ENCODE measurements at places on chromosomes 5 and 9.

- no peak for DNase-seq
Observed at GRCh38 chr5:106311230-106311915, 1359.4 kb downstream of the EFNA5 start.

DNA sequence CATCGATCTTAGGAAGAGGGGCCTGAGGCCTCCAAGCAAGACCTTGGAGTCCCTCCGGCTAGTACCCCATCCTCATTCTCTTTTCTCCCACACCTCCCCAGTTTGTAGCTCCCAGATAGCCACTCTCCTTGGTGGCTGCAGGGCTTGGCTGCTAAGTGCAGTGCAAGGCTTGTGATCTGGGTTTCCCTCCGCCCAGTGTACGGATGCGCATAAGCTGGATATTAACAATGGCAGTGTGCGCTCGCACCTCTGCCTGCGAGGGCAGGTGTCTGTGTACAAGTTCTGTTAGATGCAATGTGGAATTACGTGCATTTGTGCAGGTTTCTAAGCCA, 71.0 kb upstream of the TBCA start:
- DNase-seq, result no peak

- DNase-seq, result no peak
Observed at GRCh38 chr9:135302329-135303279, 177.0 kb upstream of the PPP1R26 start.

DNA sequence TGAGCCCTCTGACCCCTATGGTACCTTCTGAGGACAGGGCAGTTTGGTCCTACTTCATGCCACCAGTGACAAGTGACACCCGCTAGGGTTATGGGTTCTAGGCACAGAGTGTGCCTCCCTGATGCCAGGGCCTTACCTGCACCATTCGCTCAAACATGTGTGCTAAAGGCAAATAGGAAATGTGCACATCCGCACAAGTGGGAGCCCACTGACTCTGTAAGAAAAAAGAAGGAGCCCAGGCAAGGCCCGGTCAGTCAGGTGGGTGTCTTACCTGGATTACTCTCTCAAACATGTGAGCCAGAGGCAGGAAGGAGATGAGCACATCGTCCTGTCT, 29.1 kb upstream of the MEIKIN start:
- DNase-seq, result no peak

GRCh38 chr9:133998915-133999595, 6.9 kb upstream of the VAV2 start:
- peak; percentile 35 for DNase-seq

- DNase-seq, result no peak
Observed at GRCh38 chr5:146620669-146621051, 104.7 kb upstream of the GPR151 start.

DNA sequence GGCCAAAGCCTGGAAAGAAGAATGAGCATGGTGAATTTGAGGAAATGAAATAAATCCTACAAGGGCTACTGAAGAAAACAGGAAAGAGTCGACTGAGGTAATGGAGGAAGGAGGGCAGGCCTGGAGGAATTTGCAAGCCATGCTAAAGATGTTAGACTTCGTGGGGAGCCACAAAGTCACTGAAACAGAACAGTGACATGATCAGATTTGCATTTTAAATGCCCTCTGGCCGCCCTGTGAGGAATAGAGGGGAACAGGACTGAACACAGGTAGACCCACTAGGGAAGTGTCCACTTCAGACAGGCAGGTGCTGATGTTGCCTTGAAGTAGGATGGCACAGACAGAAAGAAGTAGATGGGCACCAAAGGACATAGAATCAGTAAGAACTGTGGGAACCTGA, 42.8 kb upstream of the RLN1 start:
- no peak for DNase-seq

DNA sequence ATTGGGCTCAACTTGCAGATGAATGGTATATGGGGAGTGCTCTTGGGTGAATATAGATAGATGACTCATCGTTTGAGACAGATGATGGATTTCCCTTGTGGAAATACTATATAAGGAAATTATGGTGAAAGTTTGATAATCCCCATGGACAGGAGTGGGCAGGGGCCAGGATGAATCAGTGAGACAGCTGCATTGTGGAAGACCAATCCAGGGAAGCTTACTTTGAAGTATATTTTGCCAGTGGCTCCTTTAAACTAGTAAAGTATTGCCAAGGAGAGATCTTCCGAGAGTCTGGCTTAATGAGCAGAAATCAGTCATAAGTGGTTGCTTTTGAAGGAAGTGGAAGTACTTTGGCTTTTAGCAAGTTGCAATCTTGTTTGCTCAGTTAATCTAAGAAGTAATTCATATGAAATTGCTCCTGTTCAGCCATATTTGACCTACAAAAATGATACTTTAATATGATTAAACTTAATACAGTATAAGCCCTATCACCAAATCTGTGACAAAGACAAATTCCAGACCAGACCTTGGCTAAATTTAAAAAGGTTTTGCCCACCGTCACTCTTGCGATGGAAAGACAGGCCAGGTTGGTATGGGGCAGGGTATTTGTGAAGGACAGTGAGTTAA, 9.3 kb upstream of the TNC start:
- no peak for DNase-seq

GRCh38 chr9:2257248-2257929, 242.2 kb downstream of the SMARCA2 start:
- no peak for DNase-seq

GRCh38 chr5:590346-590745, 21.8 kb upstream of the CEP72 start:
- no peak for DNase-seq

DNA sequence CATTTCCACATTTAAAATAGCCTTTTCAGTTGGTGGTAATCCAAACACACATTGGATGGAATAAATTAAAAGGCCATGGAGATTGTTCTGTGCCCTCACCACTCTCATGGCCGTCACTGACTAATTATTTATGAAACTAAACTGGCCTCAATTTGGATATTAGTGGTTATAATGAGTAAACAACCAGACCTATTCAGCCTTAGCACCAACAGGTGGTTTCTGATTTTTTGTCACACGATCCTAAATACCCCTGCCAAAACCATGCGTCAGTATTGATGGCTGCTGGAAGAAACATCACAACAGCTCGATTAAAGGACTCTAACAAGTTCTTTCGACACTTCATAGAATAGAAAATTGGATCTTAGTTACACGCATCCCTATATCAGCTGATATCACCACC, 276.0 kb upstream of the DAP start:
- DNase-seq, result no peak

- DNase-seq, result no peak
Observed at GRCh38 chr5:76483433-76483832, 80.3 kb downstream of the IQGAP2 start.

GRCh38 chr9:89469003-89469402, 28.9 kb downstream of the SEMA4D start:
- no peak for DNase-seq

DNA sequence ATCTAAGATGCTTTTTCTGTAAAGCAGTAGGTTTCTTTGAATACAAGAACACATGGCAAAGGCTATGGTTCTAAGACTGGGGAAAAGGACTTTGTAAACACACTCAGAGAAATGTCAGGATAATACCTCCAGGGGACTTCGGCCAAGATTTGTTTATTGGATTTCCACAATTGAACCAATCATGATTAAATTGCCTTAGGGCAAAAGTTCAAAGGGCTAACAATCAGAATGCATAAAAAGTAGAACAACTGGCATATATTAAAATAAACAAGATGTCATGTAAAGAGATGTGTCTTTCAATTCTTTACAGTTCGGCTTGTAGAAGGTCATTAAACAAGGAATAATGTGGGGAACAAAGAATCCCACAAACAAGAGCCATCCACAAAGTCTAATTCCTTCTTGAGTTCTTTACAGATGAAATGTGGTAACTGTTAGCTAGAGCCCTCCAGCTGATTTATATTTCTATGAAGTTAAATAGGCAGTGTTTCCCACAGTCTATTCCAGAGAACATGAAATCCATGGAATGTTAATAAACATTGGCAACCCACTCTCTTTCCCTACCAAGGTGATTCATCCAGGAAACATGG, 565.5 kb downstream of the ZNF608 start:
- peak; percentile 90 for DNase-seq

- DNase-seq, result peak; percentile 23
Observed at GRCh38 chr9:125747053-125747764, at the start of gene PBX3. Gene PBX3 (plus strand): TSS chr9:125747373.

- DNase-seq, result no peak
Observed at GRCh38 chr5:66617226-66617861, 21.2 kb downstream of the MAST4 start.

DNA sequence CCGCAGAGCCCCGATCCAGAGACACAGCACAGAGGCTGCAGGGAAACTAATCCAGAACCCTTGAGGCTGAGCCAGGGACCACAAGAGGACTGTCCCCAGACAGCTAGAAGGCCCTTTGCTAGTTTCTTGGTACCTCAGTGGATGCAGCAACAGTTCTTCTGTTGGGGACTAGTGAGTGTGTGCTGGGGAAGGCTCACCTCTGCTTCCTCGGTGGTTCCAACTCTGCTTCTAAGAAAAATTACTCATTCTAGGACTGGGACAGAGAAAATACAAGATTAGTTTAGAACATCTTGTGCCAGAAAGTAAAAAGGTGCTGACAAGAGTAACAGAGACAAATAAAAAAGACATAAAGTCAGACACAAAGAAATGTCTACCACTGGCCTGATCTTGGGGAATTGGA, 19.5 kb upstream of the ZNF484 start:
- no peak for DNase-seq

- DNase-seq, result no peak
Observed at GRCh38 chr9:112180387-112180881, 5.3 kb upstream of the SUSD1 start.

GRCh38 chr5:21642312-21642711, 1210.8 kb downstream of the CDH12 start:
- peak; percentile 3 for DNase-seq

DNA sequence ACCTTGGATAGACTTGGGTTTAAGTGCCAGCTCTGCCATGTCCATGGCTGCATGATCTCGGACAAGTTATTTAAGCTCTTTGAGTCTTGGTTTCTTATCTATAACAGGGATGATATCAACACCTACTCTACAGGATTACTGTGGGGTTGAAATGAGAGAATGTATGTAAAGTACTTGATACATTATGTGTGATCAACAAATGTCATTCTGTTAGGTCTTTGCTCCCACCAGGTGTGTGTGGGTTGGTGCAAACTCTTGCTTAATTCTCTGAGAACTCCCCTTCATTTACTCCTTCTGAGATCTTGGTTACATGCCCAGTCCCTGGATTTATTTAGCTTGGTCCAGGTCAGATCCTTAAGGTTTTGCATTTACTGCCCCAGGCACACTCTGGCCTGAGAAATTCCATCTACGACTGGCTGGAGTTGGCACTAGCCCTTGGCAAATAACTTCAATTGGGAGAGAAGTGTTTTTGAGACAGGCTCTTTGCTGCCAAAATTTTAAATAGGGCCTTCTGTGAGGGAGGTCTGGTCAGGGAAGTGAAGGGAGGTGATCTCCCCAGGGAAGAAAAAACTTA, 63.5 kb upstream of the KLF9 start:
- no peak for DNase-seq

GRCh38 chr9:90830977-90831376, 29.4 kb downstream of the SYK start:
- no peak for DNase-seq

DNA sequence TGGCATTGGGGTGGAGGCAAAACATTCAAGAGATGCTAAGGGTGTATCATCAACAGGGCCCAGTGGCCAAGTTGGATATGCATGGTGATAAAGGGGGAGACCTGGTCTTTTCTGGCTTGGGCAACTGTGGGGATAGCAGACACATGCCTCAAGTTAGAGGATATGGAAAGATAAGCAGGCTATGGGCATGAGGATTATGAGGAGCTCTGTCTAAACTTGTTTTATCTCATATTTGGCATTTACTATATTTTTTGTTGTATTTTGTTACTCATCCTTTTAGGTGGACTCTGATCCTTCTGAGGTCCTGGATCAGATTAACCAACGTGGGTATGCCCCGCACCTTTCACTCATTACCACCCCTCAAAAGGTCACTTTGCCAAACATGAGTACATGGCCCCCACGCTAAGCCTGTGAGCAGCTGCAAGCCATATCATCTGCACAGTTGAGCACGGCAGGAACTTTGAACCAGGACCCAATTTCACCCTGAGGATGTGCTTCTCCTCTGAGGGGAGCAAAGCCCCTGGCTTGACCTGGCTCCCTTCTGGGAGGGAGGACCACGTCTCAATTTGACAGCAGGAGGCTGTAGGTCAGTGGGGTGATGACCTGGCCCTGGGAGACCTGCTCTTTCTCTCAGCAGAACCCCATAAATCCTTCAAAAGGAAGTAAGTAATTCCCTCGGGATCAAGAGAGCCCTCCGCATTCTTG, 71.1 kb upstream of the CD180 start:
- no peak for DNase-seq

DNA sequence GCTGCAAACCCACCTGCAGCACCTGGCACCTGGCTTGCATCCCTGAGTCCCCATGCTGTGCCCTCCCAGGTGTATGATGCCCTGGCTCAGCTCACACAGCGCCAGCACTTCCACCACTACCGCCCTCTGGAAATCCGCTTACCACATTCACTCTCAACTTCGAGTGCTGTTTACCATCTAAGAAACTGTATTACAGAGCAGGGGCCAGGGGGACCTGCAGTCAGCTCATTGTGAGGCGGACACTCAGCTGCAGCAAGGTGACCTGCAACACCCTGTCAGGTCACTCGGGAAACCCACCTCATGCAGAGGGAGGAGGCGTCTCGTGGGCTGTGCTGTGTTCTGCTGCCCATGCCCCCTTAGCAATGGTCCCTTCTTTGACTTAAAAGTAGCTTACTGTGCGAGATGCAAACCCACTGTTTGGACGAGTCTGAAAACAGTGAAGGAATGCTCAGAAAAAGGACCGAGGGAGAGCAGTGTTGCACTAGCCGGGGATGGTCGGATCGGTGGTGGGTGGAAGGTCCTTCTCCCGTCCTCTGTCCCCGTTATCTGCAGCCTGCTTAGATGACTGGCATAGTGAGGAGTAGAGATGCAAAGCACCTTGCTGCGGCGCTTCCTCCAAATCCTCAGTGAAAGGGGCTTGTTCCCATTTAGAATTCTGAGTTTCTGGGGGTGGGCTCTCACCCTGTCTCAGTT, 55.2 kb upstream of the CTSL start:
- no peak for DNase-seq

- peak; percentile 6 for DNase-seq
Observed at GRCh38 chr5:88094403-88094802, 174.2 kb downstream of the TMEM161B start.

DNA sequence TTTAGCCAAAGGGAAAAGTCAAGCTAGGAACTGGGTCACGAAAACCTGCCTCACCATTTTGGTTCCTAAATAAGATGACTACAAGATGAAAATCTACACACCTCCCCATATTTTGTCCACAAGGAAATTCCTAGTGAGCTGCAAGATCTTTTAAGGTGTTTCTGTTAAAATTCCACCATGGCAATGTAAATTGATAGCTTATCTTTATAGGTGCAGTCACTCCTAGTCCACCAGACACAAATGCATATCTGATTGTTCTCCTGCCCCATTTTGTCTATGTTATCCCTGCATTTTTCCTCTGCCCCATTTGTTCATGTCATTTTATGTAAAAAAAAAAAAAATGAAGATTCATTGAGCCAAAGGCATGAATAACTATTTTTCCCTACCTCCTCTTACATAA, 41.1 kb upstream of the SELENOP start:
- no peak for DNase-seq

- DNase-seq, result peak; percentile 68
Observed at GRCh38 chr5:132496631-132497487, 6.3 kb upstream of the IRF1 start.

- no peak for DNase-seq
Observed at GRCh38 chr5:68134033-68134668, 81.4 kb upstream of the PIK3R1 start.

GRCh38 chr5:136729901-136730355, 364.6 kb upstream of the TRPC7 start:
- DNase-seq, result no peak
